ENCODE measurements at places on chromosomes 1 and 21.

GRCh38 chr1:154844297-154844681 lies 25.8 kb downstream of the KCNN3 start:
- no peak for DNase-seq

GRCh38 chr1:113783254-113784103 lies 24.2 kb upstream of the PHTF1 start:
- DNase-seq: peak; percentile 95

DNA sequence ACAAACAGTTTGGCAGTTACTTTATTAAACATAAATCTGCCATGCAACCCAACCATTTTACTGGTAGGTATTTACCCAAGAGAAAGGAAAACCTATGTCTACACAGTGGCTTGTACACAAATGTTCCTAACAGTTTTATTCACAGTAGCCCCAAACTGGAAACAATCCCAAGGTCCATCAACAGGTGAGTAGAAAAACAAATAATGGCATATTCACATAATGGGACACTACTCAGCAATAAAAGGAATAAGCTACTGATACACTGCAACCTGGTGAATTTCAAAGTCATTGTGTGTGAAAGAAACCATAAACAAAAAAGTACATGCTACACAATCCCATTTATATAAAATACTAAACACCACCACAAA lies 12.7 kb downstream of the KYAT3 start:
- no peak for DNase-seq

GRCh38 chr1:22582661-22583635 lies 19.7 kb downstream of the EPHA8 start:
- no peak for DNase-seq
